Endodermal cell (in vitro differentiated cells): ENCODE measurements at places on chromosomes 7 and 10. TPM values are rescaled to one million over a fixed set of nuclear protein-coding genes. Genes with fewer than 3 reads are reported as not detected.

SPDYE16 gene
- 0.34 and 0.37 TPM in 2 replicates for total RNA-seq

PIP gene
- not detected in 2 replicates for total RNA-seq

NXPH1 gene
- 0.24 TPM in 1 of 2 replicates, not detected in the other for total RNA-seq

DNA sequence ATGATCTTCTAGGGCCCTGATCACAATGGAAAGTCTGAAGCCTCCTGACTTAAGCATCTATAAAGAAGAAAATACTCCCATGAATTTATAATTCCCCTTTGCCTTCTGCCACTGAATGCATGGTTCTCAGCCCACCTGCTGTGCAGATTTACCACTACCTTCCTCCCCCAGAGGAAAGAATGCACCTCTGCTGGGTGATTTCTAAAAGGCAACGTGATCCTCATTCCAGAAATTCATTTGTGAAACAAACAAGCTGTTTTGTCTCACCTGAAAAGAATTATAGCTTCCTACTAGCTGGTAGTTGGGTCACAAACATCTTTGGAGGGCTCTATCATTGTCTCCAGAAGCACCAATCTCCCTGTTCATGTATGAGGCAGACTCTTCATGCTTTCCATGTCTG lies 320.2 kb downstream of the CDC14C start:
- DNase-seq, result peak; percentile 83
- H3K27me3 ChIP-seq, result no peaks in the 10 kb centered on the region
- H3K4me3 ChIP-seq, result no peak overlapping the region
- no peak overlapping the region for H3K27ac ChIP-seq

DNA sequence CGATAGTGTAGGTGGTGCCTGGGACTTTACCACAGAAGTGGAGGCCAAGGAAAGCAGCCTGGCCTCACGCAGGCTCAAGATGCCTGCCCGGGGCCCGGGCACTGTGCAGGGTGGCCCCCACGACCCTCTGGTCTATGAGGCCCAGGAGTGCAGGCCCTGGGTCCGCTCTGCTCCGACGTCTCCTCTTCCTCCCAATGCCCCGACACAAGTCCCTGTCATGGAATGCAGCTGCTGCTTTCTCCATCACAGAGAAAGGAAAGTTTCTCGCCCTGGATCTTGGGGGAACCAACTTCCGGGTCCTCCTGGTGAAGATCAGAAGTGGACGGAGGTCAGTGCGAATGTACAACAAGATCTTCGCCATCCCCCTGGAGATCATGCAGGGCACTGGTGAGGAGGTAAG lies 28.3 kb upstream of the HK1 start:
- no peak overlapping the region for H3K27ac ChIP-seq
- H3K36me3 ChIP-seq, result no peaks in the 10 kb centered on the region
- H3K4me3 ChIP-seq, result no peak overlapping the region
- no peaks in the 10 kb centered on the region for H3K4me1 ChIP-seq
- H3K27me3 ChIP-seq, result no peaks in the 10 kb centered on the region
- DNase-seq, result no peak

DNA sequence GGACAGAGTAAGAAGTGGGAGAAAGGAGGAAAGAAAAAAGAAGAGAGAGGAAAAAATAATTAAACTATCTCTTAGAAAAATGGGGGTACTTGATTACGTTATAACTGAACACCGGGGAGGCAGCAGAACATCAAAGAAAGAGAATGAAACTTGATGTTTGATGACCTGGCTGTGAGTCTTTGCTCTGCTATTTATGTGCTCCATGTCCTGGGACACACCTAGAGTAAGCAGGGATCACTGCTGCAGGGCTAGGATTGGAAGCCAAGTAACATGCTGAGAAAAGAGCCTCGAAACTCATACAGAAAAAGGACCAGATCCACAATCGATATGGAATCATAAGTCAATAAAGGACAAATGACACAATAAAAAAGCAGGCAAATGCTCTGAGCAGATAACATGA lies 56.7 kb upstream of the COL13A1 start:
- H3K27me3 ChIP-seq, result no peaks in the 10 kb centered on the region
- DNase-seq, result no peak
- H3K36me3 ChIP-seq, result no peaks in the 10 kb centered on the region
- no peaks in the 10 kb centered on the region for H3K4me1 ChIP-seq

DNA sequence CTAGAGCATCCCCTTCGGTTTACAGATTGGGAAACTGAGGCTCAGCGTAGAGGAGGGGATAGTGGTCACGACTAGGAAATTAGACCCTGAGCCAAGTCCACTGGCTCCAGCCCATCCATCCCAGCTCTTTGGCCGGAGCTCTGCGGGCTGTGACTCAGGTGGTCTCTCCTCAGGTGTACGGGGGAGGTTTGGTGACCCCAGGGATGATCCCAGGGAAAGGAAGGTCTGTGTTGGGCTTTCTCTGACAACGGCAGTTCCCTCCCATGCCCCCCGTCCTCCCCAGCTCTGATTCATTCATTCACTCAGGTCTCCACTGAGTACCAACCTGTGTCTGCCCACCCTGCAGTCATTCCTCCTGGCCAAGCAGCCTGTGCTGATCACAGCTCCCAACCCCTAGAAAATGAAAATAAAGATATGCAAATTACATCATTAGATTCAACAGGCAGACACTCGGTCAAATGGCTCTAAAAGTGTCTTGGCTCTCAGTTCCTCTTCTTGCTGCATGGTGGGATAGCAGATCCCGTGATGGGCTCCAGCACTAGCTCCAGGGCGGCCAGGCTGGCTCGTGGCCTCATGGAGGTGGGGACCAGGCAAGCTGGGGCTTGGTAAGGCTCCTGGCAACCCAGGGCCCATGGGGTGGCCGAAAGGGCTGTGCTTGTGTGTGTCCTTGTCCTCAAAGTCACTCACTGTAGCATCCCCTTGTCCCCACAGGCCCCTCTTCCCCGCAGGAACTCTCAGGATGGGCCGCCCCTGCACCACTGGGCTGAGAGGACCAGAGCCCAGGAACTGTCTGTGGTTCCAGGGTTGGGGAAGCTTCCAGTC lies 37.8 kb downstream of the CLRN3 start:
- no peak overlapping the region for H3K4me3 ChIP-seq
- H3K4me1 ChIP-seq, result peaks cover 4% of the 10 kb centered on the region
- peak; percentile 36 for DNase-seq
- no peaks in the 10 kb centered on the region for H3K36me3 ChIP-seq
- H3K27ac ChIP-seq, result no peak overlapping the region

DNA sequence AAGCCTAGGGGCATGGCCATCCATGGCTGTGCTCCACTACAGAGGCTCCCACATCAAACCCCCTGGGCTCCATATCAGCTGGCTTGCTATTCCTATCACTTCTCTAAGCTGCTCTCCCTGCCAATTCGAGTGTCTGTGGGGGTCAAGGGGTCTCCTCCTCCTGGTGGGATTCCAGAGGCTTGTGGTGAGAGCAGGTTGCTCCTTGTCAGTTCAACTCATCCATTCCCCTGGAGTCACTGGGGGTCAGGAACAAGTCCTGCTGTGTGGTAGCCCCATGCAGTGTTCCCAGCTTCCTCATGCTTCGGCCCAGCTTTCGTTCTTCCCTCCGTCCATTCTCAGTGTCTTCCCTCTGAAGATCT lies 86.6 kb upstream of the UNC5B start:
- H3K27ac ChIP-seq, result no peak overlapping the region
- H3K4me3 ChIP-seq, result no peak overlapping the region
- no peaks in the 10 kb centered on the region for H3K27me3 ChIP-seq
- H3K36me3 ChIP-seq, result no peaks in the 10 kb centered on the region
- DNase-seq, result no peak

DNA sequence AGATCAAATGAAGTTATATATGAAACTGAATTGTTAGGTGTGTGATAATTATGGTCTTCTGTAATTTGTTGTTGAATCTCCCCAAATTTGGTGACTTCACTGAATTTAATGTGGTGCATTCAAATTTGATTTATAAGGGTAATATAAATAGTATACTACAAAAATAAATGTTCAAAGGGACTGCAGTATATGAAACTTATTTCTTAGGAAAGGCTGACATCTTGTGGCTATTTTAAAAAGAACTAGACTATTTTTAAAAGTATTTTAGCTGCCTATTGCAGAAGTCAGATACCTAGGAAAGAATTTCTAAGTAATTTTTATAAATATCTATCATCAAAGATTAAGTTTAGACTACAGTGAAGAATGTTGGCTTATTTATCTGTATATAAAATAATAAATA lies 36.6 kb downstream of the ATRNL1 start:
- no peaks in the 10 kb centered on the region for H3K36me3 ChIP-seq
- no peak overlapping the region for H3K4me3 ChIP-seq
- DNase-seq, result no peak
- H3K27me3 ChIP-seq, result no peaks in the 10 kb centered on the region
- no peak overlapping the region for H3K27ac ChIP-seq

- DNase-seq, result no peak
- no peaks in the 10 kb centered on the region for H3K36me3 ChIP-seq
- H3K4me3 ChIP-seq, result no peak overlapping the region
- peaks cover 97% of the 10 kb centered on the region for H3K27me3 ChIP-seq
- H3K4me1 ChIP-seq, result peaks cover 5% of the 10 kb centered on the region
These were observed 3.1 kb upstream of the CRTAC1 start for GRCh38 chr10:98033515-98033914.

- H3K4me1 ChIP-seq, result no peaks in the 10 kb centered on the region
- H3K4me3 ChIP-seq, result no peak overlapping the region
- no peak overlapping the region for H3K27ac ChIP-seq
- no peaks in the 10 kb centered on the region for H3K27me3 ChIP-seq
- DNase-seq, result no peak
These were observed 56.6 kb upstream of the PDE1C start for GRCh38 chr7:32126843-32127242.

DNA sequence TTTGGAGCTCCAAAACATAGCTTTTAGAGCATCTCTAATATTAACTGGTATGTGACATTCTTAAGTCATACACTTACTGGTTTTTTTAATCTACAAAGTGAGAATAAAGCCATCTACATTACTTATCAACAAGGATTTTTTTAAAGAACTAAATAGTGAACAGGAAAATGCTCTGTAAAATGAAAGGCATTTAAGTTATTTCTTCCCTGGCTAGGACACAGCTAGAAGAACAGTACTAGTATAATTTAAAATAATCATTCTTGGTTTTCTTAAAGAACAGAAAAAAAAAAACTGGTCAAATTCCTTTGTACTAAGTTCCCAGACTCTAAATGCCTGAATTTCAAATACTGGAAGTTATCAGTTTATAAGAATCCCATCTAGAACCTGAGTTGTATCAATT lies 139.5 kb downstream of the SRPK2 start:
- H3K27ac ChIP-seq, result no peak overlapping the region
- peaks cover 27% of the 10 kb centered on the region for H3K27me3 ChIP-seq
- H3K36me3 ChIP-seq, result no peaks in the 10 kb centered on the region
- no peak for DNase-seq

- no peaks in the 10 kb centered on the region for H3K27me3 ChIP-seq
- no peak overlapping the region for H3K4me3 ChIP-seq
- no peak overlapping the region for H3K27ac ChIP-seq
- H3K36me3 ChIP-seq, result no peaks in the 10 kb centered on the region
- no peaks in the 10 kb centered on the region for H3K4me1 ChIP-seq
- no peak for DNase-seq
These were observed 14.2 kb downstream of the CRHR2 start for GRCh38 chr7:30668102-30668501.

DNA sequence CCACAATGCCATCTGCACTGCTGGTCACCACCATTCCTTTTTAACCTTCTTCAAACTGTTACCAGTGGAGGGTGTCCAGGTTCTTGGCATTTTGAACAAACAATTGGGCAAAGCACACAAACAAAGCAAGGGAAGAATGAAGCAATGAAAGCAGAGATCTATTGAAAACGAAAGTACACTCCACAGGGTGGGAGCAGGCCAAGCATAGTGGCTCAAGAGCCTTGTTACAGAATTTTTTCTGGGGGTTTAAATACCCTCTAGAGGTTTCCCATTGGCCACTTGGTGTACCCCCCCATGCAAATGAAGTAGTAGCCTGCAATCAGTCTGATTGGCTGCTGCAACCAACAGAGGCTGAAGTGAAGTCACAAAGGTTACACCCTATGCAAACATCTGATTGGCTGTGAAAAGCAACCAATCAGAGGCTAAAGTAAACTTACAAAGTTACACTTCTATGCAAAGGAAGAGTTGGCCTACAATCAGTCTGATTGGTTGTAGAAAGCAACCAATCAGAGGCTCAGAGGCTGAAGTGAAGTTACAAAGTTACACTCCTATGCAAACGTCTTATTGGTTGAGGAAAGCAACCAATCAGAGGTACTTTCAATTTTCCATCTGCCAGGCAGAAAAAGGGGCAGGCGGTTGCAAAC lies 103.2 kb upstream of the WAC start:
- H3K27ac ChIP-seq, result no peak overlapping the region
- no peaks in the 10 kb centered on the region for H3K27me3 ChIP-seq
- DNase-seq, result no peak
- H3K4me1 ChIP-seq, result peaks cover 14% of the 10 kb centered on the region
- no peak overlapping the region for H3K4me3 ChIP-seq

- H3K27me3 ChIP-seq, result no peaks in the 10 kb centered on the region
- no peak overlapping the region for H3K4me3 ChIP-seq
- no peak for DNase-seq
- no peak overlapping the region for H3K27ac ChIP-seq
These were observed 52.5 kb downstream of the KLRG2 start for GRCh38 chr7:139431010-139431409.

GRCh38 chr7:80307227-80307856 lies 172.7 kb downstream of the GNAI1 start:
- H3K36me3 ChIP-seq, result no peaks in the 10 kb centered on the region
- no peak overlapping the region for H3K4me3 ChIP-seq
- H3K4me1 ChIP-seq, result peaks cover 15% of the 10 kb centered on the region
- no peak for DNase-seq

DNA sequence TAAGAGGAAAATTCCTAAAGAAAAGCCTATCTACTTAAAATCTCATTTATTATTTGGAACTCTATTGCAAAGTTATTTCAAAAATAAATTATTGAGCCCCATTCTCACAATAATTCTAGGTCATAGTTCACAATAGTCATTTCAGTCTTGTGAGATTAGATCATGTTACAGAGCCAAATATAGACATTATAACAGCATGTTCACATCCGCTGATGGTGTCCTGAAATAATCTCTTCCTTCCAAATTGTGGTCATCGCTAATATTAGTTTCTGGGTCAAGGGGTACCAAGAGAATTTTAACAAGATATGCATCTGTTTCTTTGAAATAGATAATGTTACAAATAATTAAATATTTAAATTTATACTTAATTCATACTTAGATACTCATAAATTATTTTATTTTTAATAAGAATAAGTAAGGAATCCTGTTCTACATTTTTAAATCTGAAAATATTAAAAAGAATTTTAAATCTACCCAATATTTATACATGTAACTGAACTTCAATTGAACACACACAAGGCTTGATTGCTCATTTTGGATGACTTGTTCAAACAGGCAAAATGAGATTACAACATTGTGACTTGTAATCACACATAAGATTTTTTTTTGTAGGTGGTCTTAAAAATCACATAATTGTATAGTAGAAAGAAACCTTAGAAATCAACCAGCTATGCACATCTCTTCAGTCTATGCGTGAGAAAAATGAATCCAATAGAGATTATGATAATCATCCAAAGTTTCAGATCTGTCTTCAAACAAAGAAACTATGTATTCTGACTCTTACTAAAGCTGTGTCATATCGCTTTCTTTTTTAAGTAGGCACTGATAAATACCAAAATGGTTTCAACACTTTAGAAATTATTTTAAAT lies 13.1 kb downstream of the GNAT3 start:
- DNase-seq, result no peak
- no peak overlapping the region for H3K4me3 ChIP-seq
- no peak overlapping the region for H3K27ac ChIP-seq
- H3K36me3 ChIP-seq, result no peaks in the 10 kb centered on the region

GRCh38 chr10:131452926-131453720 lies 141.6 kb upstream of the TCERG1L start:
- peaks cover 9% of the 10 kb centered on the region for H3K27me3 ChIP-seq
- peak; percentile 92 for DNase-seq
- no peak overlapping the region for H3K4me3 ChIP-seq
- peaks cover 6% of the 10 kb centered on the region for H3K4me1 ChIP-seq
- peak overlapping the region; percentile 66 for H3K27ac ChIP-seq
- no peaks in the 10 kb centered on the region for H3K36me3 ChIP-seq
